ENCODE measurements at places on chromosomes 2 and 18. TPM values are rescaled to one million over a fixed set of nuclear protein-coding genes. Genes with fewer than 3 reads are reported as not detected.

- H3K36me3 ChIP-seq: no peaks in the 10 kb centered on the region
- peak; percentile 19 for DNase-seq
- no peaks in the 10 kb centered on the region for H3K27me3 ChIP-seq
- no peak overlapping the region for H3K4me3 ChIP-seq
- H3K4me1 ChIP-seq: no peaks in the 10 kb centered on the region
- no peak overlapping the region for H3K27ac ChIP-seq
These were observed 381.2 kb downstream of the TXNL1 start for GRCh38 chr18:56257205-56257604.

DNA sequence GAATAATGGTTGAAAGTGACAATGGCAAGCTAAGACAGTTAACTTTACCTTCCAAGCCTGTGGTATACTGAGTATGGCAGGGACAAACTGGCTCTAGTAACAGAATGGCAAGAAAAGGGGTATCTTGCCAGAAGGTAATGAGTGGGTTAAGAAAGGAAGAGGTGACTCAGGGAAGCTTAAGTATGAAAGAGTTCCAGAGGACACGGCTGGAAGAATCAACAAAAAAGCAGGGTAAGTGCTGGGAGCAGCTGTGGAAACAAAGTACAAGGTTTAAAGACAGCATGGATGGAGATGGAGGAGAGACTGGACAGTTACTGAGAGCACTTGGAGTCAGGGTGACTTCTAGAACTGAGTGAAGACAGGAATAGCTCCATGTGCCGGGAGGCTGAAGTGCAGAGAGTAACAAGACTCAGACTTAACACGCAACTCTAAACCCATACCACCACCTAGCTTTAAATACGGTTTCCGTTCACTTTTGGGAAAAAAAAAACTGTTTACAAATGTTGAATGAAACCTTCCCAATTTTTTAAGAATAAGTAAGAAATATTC lies 69.0 kb downstream of the REV1 start:
- H3K27ac ChIP-seq: no peak overlapping the region
- H3K4me1 ChIP-seq: no peaks in the 10 kb centered on the region
- H3K36me3 ChIP-seq: no peaks in the 10 kb centered on the region
- H3K4me3 ChIP-seq: no peak overlapping the region

DNA sequence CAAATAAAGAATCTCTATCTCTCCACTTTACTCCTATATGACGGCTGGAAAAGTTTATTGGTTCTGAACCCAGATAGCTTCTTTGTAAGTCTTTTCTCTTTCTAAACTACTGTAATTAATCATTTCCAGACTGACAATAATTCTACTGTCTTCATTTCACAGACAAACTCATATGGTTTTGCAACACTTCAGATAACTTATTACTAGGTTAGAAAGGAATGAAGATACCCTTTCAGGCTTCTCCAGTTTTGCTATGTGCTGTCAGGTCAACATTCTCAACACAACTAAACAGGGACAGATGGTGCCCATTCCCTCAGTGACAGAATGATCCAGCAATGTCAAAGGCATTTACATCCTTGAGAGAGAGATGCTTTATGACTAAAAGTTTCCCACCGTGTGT lies 198.5 kb upstream of the ITGA4 start:
- H3K4me3 ChIP-seq: no peak overlapping the region
- H3K36me3 ChIP-seq: no peaks in the 10 kb centered on the region
- H3K4me1 ChIP-seq: no peaks in the 10 kb centered on the region

- H3K27ac ChIP-seq: peak overlapping the region; percentile 47
- no peaks in the 10 kb centered on the region for H3K27me3 ChIP-seq
- no peaks in the 10 kb centered on the region for H3K36me3 ChIP-seq
These were observed 48.6 kb downstream of the CYB5A start for GRCh38 chr18:74243127-74243526.

- H3K27ac ChIP-seq: no peak overlapping the region
- DNase-seq: no peak
- peaks cover 3% of the 10 kb centered on the region for H3K4me1 ChIP-seq
- no peaks in the 10 kb centered on the region for H3K36me3 ChIP-seq
These were observed 99.9 kb downstream of the PXDN start for GRCh38 chr2:1644427-1644826.

- H3K27ac ChIP-seq: no peak overlapping the region
- H3K27me3 ChIP-seq: no peaks in the 10 kb centered on the region
- DNase-seq: peak; percentile 61
- no peaks in the 10 kb centered on the region for H3K4me1 ChIP-seq
- no peaks in the 10 kb centered on the region for H3K36me3 ChIP-seq
These were observed 31.7 kb upstream of the UBXN4 start for GRCh38 chr2:135709992-135710391.

- H3K27me3 ChIP-seq: peaks cover 27% of the 10 kb centered on the region
- peak; percentile 99 for DNase-seq
- peak within 1 kb of the TSS; percentile 47 for H3K4me3 ChIP-seq
- H3K27ac ChIP-seq: peak within 1 kb of the TSS; percentile 97
- H3K4me1 ChIP-seq: peaks cover 29% of the 10 kb centered on the region
These were observed at the start of gene PCGF1 for GRCh38 chr2:74507145-74507925. PCGF1 (minus strand) TSS chr2:74507695; CDS start chr2:74507668, 27 bp downstream.

DNA sequence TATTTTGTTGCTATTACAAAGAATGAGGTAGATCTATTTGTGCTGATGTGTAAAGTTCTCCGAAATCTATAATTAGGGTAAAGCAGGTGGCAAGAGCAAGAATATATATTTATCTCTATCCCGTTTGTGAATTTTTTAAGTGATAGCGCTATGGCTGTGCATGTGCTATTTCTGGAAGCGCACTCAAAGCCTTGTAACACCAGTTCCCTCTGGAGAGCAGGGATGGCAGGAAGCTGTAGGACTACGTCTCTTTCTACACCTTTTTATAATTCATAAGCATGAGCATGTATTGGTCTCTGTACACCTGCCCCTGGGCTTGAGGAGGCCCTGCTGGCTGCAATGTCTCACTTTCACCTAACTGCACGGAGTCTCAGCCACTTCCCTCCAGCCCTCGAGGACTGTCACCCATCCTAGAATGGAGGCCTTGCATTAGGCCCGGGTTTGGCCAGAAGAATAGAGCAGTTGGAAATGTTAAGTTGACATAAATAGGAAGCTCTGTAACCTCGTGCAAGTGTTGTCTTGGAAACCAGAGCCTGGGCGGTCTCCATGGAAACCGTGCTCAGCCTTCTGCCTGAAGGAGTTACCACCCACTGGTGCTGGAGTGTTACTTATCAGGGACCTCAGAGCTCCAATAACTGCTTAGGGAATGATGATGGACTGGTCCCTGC lies 20.9 kb downstream of the ITM2C start:
- no peaks in the 10 kb centered on the region for H3K27me3 ChIP-seq
- H3K27ac ChIP-seq: no peak overlapping the region
- H3K4me3 ChIP-seq: no peak overlapping the region

GRCh38 chr2:237888389-237888788 lies 29.0 kb downstream of the RAMP1 start:
- no peaks in the 10 kb centered on the region for H3K27me3 ChIP-seq
- peak; percentile 5 for DNase-seq
- H3K4me3 ChIP-seq: no peak overlapping the region
- H3K27ac ChIP-seq: no peak overlapping the region

DNA sequence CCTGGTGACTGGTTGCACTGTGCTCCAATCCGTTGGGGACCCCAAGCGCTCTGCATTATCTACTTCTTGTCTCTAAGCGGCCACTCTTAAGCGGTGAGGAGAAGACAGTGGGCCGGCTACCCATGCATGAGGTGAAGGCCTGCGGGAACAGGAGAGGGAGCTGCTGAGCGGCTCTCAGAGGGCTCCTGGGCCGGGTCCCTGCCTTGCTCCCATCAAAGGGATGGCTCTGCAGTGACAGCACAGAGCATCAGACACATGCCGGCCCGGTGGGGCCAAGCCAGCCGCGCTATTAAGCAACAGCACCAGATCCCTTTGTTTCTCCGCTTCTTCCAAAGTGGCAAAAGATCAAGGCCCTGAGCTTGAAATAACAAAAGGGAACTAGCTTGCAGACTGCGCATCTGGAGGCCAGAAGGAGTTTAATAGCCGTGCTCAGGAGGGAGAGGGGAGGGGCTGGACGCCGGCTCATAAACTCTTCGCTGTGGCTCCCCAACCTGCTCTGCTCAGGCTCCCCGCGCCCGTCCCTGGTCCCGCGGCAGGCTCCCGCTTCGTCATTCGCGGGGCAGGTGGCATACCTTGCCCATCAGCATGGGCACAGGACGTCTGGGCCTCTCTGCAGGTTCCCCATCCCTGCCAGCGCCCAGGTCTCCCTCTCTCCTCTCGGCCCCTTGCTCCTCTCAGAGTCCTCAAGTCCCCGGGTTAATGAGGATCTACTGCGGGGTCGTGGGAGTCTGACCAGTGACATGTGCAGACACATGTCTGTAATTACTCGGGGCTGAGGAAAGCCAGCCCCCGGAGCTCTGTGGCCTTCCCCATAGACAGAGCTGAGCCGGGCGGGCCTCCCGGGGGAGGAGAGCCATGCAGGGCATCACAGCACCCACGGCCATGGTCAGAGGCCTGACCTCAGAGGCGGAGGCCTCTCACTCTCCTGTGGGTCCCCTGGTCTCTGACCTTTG lies 96.7 kb downstream of the ASB1 start:
- DNase-seq: peak; percentile 49
- no peaks in the 10 kb centered on the region for H3K36me3 ChIP-seq
- H3K4me3 ChIP-seq: no peak overlapping the region
- no peaks in the 10 kb centered on the region for H3K27me3 ChIP-seq
- H3K27ac ChIP-seq: peak overlapping the region; percentile 46
- H3K4me1 ChIP-seq: peaks cover 5% of the 10 kb centered on the region

DNA sequence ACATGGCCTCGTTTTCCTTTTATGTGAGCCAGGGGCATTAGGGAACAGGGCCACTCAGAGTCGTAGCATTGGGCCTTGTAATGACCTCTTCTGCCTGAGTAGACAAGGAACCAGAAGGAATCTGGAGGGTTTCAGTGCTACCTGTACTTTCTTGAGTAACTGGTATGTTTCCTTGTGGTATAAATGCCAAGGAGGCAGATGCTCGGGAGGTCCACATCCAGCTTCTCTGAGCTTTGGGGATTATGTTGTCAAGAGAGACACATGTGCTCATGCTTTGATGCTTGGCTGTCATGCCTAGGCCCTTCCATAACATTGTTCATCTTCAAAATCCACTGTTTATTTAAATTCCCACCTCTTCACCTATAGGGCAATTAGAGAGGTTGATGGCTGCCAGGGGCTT lies 26.3 kb downstream of the FOSL2 start:
- no peak overlapping the region for H3K4me3 ChIP-seq
- H3K4me1 ChIP-seq: peaks cover 9% of the 10 kb centered on the region
- peak overlapping the region; percentile 62 for H3K27ac ChIP-seq
- H3K36me3 ChIP-seq: no peaks in the 10 kb centered on the region

DNA sequence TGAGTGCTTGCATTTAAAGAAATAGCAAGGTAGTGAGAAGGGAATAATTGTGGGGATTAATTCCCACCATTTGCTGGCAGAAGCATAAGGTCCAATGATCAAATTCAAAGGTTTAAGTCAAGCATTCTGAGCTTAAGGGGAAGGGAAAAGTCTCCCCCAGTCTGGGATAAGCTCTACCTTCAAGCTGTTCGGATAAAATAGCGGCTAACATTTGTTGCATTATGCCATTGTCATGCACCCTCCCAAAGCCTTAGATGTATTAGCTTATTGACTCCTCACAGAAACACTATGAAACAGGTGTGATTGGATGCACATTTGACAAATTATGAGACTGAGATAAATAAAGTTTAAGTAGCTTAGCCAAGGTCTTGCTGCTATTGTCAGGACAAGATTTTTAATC lies 52.2 kb upstream of the TGIF1 start:
- no peak for DNase-seq
- H3K27ac ChIP-seq: no peak overlapping the region
- H3K36me3 ChIP-seq: no peaks in the 10 kb centered on the region
- H3K4me3 ChIP-seq: no peak overlapping the region
- H3K27me3 ChIP-seq: no peaks in the 10 kb centered on the region
- H3K4me1 ChIP-seq: peaks cover 4% of the 10 kb centered on the region

GRCh38 chr2:62556086-62556485 lies 50.1 kb upstream of the TMEM17 start:
- H3K36me3 ChIP-seq: no peaks in the 10 kb centered on the region
- no peaks in the 10 kb centered on the region for H3K4me1 ChIP-seq

HSBP1L1 gene
- total RNA-seq: 55.2 TPM

DLX1 gene
- not detected for total RNA-seq

REG3A gene
- 1.6 TPM for total RNA-seq

ABCG5 gene
- total RNA-seq: 3.8 TPM

MRPL33 gene
- 206 TPM for total RNA-seq

MYL12A gene
- total RNA-seq: 456 TPM

SH3BP4 gene
- total RNA-seq: 35.9 TPM

All from hepatocyte (in vitro differentiated cells).